ENCODE measurements at places on chromosomes 11 and 22.

- no peak for DNase-seq
These were observed 18.5 kb downstream of the KRTAP5-5 start for GRCh38 chr11:1647901-1648652.

- no peak for DNase-seq
These were observed 41.1 kb downstream of the BMAL1 start for GRCh38 chr11:13318498-13319295.

- peak; percentile 93 for DNase-seq
These were observed 46.7 kb upstream of the PARVA start for GRCh38 chr11:12330485-12331231.

GRCh38 chr22:44623771-44624510, 78.1 kb upstream of the PRR5 start:
- DNase-seq, result peak; percentile 27
